ENCODE measurements at places on chromosomes 16 and 17.
A peak's percentile ranks its signal among the peaks of the same experiment; 100 is the strongest.

GRCh38 chr17:17661134-17661533 lies 20.1 kb upstream of the RAI1 start:
- DNase-seq: no peak

- DNase-seq: no peak
Measured at GRCh38 chr16:83402967-83403366, 404.8 kb upstream of the HSBP1 start.

- DNase-seq: no peak
Measured at GRCh38 chr17:75894049-75894733, 2.6 kb downstream of the TRIM65 start.

GRCh38 chr17:57574040-57574513 lies 171.0 kb downstream of the CCDC182 start:
- no peak for DNase-seq

DNA sequence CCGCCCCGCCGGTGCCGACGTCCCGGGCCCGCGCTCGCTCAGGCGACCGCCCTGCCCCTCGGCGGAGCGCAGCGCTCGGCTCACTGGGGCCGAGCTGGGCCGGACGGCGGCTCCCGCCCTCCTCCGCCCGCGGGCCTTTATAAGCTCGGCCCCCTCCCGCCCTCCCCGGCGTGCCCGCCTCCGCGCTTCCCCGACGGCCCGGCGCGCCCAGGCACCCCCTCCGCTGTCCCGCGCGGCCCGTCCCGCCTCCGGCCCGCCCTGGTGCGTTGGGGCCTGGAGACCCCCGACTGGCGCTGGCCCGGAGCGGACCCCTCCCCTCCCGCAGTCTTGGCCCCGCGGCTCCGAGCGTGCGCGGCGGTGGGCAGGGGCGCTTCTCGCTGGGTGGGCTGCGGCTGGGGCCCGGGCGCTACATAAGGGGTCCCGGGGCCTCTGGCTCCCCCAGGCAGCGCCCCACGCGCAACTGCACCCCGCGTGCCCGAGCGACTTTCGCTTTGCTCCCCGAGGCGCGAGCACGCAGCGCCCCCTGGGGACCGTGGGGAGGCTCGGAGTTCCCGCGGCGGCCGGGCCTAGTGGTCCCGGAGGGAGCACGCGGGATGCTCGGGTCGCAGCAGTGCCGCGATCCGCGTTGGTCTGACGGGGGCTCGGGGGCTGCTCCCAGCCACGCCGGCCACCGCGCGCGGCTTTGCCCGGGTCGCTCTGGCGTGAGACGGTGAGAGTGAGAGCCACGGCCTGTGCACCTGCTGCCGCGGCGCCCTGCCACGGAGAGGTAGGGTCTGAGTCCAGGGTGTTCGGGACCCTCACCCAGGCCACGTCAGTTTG lies at the start of gene PIEZO1:
PIEZO1 (minus strand) TSS at position 115 of the 819 bp plus-strand sequence. CDS start 256 bp downstream, outside the sequence.
- DNase-seq: peak; percentile 71

GRCh38 chr17:33528846-33529245 lies 235.8 kb upstream of the ASIC2 start:
- DNase-seq: no peak

DNA sequence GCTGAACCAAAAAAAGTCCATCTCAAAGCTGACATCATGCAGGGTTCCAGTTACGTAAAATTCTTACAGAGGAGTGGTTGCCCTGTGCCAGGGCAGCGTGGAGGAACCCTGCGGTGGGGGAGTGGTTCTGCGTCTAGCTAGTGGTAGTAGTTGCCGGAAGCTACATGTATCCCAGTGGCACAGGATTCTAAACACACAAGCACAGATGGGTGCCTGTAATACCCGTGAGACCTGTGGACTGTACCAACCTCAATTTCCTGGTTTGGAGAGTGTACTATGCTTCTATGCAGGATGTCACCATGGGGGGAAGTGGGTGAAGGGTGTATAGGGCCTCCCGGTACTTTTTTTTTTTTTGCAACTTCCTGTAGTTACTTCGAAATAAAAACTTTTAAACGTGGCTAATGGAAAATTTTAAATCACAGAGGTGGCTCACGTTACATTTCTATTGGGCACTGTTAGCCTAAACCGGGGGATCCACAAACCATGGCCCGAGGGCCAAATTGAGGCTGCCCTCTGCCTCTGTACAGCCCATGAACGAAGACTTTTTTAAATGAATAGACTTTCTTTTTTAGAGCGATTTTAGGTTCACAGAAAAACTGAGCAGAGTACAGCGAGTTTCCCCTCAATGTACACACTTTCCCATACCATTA lies 38.5 kb downstream of the TBC1D16 start:
- DNase-seq: no peak

Data from PC-9 (cell line).